Left hindlimb (tissue), 1 donor: ENCODE measurements at places on chromosomes 13 and 19.

DNA sequence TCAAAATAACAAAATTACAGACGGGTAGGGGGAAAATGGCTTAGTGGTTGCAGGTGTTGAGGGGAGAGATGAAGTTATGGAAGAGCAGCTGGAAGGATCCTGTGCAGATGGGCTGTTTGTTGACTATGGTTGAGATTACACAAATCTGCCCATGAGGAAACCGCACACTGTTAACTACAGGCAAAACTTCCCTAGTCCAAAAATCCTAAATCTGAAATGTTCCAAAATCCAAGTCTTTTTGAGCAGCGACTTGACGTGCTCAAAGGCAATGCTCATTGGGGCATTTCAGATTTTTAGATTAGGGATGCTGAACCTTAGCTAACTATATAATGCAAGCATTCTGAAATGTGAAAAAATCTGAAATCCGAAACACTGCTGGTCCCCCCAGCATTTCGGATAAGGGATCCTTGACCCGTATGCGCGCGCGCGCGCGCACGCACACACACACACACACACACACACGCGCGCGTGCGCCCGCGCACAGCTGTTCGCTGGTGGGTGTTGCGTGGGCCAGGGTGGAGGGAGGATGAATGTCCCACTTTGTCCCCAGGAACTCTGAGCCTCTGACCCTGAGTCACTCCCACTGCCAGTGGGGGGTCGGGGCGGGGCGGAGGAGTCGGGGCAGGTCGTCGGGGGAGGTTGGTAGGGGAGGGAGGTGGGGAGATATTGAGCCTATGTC, 6.8 kb downstream of the F2RL3 start:
- DNase-seq: no peak

GRCh38 chr13:48391257-48391656, 21.7 kb downstream of the LPAR6 start:
- DNase-seq: no peak

DNA sequence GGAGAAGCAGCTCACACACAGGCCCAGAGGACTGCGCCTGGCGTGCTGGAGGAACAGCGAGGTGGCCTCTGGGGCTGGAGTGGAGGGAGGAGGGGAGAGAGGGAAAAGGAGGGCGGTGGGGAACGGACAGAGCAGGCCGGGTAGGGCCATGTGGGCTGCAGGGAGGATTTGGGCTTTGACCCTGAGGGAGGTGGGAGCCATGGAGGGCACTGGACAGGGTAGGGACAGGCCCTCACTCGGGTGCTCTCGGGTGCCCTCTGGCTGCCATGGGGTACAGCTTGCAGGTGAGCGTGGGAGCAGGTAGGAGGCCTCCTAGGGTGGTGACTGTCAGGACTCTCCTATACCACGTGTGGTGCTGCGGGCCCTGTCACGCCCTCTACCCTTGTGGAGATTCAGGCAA, 22.8 kb downstream of the PLIN4 start:
- no peak for DNase-seq

DNA sequence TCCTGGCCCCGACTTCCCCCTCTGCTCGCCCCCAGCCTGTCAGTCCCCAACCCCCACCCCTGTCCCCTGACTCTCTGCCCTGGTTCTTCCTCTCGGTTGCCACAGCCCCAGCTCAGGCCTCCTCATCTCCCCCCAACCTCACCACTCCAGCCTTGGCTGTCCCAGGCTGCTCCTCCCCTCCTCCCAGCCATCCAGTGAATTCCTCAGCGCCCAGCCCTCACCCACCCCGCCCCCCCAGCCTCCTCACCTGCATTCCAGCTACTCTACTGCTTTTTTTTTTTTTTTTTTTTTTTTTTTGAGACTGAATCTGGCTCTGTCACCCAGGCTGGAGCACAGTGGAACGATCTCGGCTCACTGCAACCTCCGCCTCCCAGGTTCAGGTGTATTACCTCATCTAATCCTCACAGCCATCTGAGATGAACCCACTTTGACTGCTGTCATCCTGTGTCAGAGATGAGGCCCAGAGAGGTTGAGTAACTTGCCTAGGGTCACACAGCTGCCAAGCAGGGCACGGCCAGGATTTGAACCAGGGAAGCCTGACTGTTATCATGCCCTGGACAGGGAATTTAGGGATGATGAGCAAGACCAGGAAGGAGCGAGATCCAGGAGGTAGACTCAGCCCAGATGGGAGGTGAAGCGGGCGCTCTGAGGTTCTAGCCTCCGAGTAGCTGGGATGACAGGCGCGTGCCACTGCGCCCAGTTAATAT, 2.6 kb downstream of the SULT2B1 start:
- no peak for DNase-seq

GRCh38 chr13:33859691-33860303, 41.8 kb downstream of the RFC3 start:
- DNase-seq: no peak

- peak; percentile 91 for DNase-seq
These were observed at the start of gene TRIP10 for GRCh38 chr19:6739390-6739882. TSS of gene TRIP10 (plus strand) at chr19:6739680. CDS start at chr19:6739762, 82 bp downstream.

DNA sequence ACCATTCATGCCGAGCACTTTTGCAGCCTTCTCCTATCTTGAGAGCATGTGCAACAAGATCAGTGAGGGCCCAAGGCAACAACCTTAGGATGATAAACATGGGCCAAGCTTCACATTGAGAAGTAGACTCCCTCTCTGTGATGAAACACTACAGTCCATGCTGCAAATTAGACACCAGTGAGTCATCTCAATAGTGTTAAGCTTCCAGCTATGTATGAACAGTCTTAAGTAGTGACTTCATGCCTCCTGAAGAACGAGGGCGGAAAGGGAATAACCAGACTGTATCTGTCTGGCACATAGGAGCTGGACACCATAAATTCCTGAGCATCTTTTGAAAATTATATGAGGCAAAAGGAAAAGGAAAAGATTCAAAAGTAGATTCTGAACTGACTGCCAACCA, 309.9 kb upstream of the SLITRK1 start:
- DNase-seq: no peak

DNA sequence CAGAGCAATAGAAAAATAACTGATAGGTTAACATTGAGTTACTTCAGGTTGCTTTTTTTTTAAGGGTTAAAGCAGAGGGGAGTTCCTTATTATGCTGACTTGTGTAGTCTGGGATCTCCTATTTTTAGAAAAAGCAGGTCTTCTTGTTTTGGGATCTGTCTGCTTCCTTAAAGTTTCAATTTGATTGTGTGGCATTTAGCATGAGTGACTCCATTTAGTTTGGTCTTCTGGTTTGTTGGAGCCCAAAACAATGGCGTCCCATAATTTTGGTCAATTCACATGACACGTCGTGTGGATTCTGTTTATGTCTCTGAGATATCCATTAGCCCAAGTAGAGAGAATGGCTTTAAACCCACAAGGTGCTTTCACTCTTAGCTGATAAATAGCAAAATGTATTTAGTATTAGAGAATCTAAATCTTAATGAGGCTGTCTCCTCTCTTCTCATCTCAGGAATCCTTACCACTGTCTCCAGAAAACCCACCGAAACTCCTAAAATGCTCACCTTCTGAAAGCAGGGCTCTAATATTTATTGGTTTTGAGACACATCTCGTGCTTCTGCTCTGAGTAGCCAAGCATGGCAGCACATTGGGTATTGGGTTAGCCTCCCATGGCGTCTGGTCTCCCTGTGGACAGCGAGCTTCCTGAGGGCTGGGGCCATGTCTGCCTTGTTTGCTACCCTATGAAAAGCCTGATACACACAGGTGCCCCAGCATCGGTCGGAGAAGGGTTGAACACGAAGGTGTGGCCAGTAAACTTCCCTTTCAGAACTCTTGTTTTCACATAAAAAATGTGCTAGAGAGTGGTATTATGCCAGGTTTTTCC, 67.2 kb upstream of the GPR183 start:
- DNase-seq: no peak

DNA sequence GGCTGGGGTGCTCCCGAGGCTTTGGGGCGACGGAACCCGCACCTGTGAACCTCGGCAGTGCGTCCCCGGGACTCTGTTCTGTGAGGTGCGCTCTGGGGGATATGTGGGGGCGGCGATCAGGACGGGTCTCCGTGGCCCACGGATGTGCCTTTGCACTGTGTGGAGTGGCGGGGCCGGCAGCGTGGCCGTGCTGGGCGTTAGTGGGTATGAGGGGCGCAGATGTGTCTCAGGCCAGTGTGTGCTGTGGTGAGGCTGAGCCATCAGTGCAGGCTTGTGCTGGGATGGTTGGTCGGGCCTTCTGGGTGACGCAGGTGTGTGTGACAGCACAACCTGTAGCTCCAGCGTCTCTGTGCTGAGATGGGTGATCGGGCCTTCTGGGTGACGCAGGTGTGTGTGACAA, 16.9 kb downstream of the ZNF331 start:
- DNase-seq: no peak

- no peak for DNase-seq
These were observed 203.6 kb downstream of the DCLK1 start for GRCh38 chr13:35927567-35928021.

DNA sequence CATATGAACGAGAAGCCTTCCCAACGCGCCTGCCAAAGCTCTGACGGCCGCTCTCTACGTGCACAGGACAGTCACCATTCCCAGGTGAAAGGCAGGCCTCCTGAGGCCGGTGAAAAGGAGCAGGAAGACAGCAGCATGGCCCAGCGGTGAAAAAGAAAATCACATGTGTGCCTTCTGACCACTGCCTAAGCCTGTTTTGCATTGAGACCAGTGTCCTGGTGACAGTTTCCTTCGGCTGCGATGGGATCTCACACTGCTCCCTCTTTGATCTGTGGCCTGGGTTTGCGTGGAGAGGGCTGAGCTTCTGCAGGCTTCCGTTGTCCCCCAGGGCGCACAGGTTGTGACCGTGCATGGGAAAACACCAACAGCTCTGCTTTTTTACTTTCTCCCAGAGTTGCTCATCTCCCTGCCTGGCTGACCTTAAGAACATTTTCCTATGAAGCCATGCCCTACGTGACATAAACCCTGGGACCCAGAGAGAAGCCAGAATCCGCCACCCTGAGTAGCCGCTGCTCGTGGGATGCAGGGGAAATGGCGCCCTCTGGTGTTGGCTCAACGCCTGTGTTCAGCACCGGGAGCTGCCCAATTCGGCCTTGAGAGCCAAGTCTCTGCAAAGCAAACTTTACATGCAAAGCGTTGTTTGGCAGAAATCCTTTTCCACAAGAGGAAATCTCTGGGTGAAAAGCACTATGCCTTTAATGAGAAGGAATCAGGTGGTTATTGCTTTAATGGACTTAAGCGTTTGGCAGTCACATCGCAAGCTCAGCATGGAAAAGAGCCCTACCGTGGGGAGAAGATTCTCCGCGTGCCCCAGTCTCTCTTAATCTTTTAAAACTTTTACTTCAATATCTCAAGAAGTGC, 112.2 kb upstream of the GPR12 start:
- DNase-seq: peak; percentile 44

DNA sequence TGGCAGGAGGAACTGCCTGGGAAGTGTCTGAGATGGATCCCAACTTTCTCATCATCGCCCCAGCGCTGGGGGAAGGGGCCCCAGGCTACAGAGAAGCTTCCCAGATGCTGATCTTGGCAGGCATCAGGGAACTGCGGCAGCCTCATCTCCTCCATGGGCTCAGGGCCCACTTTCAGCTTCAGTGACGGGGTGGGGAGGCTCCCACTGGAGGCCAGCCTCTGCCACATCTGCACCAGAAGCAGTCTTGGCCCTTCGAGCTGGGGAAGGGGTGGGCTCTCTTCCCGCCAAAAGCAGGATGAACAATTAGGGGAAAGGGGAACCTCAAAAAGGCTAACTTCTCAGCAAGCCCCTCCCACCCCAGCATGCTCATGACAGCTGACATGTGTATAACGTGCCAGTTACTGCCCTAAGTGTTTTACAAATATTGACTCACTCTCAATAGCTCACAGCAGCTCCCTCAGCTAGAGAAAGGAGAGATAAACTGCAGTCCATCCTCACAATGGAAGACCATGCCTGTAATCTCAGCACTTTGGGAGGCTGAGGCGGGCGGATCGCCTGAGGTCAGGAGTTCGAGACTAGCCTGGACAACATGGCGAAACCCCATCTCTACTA, 7.1 kb upstream of the S1PR2 start:
- peak; percentile 92 for DNase-seq

- DNase-seq: no peak
These were observed 15.3 kb downstream of the WDFY2 start for GRCh38 chr13:51599444-51600176.
